Activated T-cell treated with anti-CD3 and anti-CD28 coated beads for 4 hours (primary cell): ENCODE measurements at places on chromosomes 1 and 21.

GRCh38 chr1:85334962-85335361 is 58.5 kb upstream of the BCL10 start:
- no peak for DNase-seq

DNA sequence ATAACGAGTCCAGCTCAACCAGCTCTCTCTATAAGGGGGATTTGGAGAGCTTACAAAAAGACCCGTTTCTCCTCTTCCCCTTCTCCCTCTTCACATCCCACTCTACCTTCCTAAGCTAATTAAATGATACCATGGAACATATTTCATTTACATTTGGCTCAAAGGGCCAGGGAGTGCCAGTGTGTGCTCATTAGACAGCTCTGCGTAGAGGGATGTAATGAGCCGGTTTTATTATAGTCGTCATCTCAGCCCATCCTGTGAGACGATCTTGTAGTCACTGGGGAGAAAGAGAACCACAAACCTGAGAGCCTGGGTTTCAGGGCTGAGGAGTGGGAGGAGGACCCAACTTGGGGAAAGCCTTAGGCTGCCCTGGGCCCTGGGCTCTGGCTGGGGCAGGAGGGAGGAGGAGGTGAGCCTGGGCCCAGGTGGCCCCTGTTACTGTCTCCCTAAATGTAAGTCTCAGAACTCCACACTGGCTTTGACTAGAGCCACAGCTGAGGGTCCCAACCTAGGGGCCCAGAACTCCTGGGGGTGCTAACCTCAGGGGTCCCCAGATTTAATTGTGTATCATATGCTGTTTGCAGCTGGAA is 354.6 kb downstream of the MATN1 start:
- DNase-seq = no peak

- no peak for DNase-seq
Measured at GRCh38 chr1:235397733-235398132, 30.5 kb downstream of the TBCE start.

DNA sequence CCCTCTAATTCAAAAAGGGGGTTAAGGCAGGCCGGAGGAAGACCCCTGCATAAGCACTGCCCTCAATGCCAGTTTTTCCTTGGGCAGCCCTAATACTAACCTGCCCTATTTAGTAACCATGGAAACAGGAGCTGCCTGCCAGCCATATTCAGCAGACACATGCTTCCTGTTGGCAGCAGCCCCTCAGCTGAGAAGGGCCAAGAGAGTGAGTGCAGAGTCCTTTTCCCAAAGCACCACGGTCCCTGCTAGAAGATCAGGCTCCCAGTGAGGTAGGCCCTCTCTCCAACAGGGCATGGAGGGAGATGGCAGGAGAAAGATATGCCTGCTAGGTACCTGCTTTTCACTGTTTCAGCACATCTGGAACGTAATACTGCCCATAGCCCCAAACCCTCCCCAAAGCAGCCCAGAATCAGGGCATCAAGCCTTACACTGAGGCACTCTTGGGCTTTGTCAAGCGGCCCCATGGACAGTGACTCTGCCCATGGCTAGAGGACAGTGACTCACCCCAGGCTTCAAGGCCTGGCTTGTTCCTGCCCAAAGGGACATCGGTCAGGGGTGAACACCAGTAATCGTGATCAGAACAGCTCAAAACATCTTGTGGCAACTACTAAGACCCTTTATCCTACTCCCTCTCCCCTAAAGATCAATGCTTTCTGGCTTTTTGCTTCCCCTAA is 64.5 kb downstream of the BCAR3 start:
- DNase-seq = no peak

DNA sequence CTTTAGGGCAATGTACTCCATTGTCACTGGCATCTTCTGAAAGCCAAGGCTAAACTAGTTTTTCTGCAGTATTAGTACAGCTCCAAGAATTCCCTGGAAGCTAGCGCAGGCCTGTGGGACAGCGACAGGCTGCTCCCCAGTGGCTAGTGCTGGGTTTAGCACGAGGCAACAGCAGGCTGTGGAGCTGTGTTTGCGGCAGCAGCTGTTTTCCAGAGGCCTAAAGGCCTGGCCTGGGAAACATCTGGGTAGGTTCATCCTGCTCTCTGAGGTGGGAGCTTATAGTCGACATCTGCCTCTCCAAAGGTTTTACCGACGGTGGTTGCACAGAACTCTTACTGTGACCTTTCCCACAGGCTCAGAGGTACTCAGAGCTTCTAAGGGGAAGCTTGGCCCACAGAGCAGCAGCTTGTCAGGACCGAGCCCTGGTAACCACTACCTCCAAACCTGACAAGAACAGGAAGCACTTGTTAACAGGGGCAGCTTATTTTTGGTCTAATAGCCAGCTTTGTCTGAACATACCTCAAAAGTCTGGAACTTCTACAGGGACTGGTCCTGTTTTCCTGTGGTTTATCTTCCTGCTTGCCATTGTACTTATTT is 17.2 kb downstream of the CC2D1B start:
- DNase-seq = no peak

DNA sequence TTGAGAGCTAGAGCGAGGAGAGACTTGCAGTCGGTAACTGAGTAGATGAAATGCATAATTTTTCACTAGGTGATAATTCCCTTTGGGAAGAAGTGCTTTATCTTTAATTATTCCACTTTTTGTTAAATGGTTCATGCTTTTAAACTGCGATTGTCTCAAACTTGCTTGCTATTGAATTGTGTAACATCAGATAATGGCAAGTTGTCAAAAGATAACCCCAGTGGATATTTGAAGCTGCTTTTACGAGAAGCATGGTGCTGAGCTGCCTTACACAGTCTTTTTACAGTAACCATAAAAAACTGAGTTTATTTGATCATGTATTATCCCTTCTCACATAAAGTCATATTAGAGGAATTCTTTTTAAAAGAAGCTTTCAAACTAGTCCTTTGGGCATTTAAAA is 30.2 kb downstream of the TMEM50B start:
- DNase-seq = no peak

GRCh38 chr21:15568516-15568915 is 161.3 kb upstream of the USP25 start:
- no peak for DNase-seq

DNA sequence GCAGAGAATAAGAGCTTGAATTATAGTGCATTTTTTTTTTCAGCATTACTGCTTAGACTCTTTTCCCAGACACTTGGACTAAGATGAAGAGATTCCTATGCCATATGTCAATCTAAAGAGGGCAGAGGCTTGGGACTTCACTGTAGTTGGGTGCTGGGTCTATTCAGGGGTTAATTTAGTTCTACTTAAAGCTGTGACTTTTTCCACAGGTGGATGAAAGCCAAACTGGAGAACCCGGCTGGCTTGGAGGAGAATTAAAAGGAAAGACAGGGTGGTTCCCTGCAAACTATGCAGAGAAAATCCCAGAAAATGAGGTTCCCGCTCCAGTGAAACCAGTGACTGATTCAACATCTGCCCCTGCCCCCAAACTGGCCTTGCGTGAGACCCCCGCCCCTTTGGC is 104.8 kb downstream of the ATP5PO start:
- no peak for DNase-seq

- no peak for DNase-seq
Measured at GRCh38 chr1:57483954-57484353, 60.1 kb upstream of the DAB1 start.

GRCh38 chr1:15384301-15384901 is 25.3 kb upstream of the EFHD2 start:
- no peak for DNase-seq

DNA sequence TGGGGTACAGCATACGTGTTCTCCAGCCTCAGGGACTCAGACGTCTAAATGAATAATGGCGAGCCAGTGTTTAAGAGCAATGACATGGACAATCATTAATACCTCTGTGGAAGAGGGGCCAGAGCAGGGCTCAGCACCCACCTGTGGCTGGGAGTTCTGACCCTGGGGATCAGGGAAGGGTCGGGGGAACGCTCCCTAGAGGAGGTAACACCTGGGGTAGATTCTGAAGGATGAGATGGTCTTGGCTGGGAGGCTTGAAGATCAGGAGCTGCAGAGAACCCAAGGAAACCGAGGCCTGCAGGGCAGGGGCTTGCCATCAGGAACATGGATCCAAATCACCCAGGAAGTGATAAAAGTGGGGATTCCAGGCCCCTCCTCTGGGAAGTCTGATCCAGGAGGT is 138.2 kb upstream of the RUNX3 start:
- DNase-seq = no peak

DNA sequence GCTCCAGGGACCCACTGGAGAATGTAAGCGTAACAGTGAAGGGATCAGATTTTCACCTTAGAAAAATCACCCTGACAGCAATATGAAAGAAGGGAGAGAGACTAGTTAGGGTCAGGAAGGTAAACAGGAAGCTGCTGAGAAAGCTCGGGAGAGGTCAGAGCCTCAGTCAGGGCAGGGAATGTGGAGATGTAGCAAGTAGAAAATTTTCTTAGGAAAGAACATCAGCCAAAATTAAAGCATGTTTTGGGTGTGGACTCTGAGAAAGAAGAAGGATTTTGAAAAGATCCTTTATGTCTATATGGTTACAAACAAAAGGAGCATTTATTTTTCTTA is 16.7 kb upstream of the ERICH3 start:
- no peak for DNase-seq

DNA sequence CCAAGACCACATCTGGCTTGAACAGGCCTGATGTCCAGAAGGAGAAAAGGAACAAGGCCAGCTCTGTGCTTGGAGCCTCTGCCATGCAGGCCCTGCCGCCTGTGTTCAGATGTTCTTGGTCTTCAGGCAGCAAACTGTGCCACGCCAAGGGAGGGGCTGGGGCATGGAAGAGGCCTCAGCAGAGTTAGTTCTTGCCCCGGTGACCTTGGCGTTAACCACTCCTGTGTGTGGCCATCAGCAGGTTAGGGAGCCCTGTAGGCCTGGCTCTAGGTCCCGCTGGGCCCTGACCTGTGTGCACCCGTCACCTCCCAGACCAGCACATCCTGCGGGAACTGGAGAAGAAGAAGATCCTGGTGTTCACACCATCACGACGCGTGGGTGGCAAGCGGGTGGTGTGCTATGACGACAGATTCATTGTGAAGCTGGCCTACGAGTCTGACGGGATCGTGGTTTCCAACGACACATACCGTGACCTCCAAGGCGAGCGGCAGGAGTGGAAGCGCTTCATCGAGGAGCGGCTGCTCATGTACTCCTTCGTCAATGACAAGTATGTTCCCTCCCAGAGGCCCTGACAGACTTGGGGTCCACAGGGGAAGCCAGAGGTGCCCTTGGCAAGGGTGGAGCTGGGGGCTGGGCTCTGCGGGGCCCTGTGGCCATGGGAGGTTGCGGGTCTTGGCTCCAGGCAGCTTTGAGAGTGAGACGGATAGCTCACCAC is 7.1 kb downstream of the ZC3H12A start:
- no peak for DNase-seq

DNA sequence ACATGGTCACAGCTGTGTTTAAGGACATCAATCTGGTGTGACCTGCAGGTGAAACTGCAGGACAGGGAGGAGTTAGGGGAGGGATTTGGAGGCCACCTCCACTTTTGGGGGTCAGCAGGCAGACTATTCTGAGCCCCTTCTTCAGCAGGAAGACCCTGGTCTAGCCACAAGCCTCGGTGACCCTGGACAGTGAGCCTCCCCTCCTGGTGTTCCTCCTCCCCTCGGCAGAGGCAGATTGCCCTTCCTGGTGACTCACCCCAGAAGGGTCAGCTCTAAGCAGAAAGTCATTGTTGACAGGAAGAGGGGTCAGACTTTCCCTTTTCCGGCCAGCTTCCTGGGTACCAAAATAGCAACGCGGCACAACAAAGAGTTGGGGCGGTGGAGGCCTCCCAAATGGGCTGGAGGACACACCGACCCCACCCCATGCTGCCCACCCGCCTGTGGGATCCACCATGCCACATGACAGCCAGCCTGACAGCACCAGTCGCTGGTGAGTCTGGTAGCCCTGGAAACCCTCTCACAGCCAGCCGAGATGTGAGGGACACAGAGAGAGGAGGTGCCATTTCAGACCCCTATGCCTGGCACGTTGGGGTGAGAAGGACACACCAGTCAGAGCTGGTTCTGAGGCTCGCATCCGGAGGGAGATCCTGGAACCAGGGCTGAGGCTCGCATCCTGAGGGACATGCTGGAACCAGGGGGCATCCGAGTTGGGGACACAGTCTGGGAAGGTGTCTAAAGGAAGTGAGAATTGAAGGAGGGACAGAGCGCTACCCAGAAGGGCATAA is 14.7 kb upstream of the CSF1 start:
- no peak for DNase-seq

GRCh38 chr1:81208441-81208840 is 592.3 kb upstream of the ADGRL2 start:
- DNase-seq = no peak

DNA sequence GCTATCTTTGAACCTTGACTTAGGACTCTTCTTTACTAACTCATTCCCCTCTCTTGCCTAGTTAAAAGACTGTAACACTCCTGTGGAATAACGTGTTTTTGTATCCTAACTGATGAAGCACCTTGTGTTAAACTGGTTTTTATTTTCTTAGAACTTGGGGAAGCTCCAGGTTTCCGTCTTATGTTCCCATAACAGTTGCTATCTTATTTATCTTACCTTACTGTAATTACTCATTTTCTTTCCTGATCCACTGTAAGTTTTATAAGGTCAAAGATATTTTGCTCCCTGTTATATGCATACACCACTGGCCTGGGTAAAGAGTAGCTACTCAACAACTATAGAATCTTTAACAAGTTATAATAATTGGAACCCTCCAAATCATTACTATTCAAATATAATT is 43.1 kb downstream of the RPL5 start:
- no peak for DNase-seq

DNA sequence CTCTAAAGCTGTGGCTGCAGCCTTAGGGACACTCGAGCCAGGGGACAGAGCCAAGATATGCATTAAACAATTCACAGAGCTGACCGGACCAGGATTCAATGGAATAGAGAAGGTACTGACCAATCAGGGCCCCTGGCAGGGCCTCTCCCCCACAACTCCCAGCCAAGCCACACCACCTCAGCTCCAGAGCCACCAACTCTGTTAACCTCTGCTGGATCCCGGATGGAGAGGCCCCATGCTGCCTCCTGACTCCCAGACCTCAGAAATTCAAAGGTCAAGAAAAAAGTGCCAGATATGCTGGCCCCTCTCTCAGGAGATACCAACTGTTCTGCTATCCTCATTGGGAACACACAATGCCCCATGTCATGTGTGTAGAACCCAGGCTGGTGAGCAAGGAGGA is 62.1 kb downstream of the CD46 start:
- no peak for DNase-seq

DNA sequence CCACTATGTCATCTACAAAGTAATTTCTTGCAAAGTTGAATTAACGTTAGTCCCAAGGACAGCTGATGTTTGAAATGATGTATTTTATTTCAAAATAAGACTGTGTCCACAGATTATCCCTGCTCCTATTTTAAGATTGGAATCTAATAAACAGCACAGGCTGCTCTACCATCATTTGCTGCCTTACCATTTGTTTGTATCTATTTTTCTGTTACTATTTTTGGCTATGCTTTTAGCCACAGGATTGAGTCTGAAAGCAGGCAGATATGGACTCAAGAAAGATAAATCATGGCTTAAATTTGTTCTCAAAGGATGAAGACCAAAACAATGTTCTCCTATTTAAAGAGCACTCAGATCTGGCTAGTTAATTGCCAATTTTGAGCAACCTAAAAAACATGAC is 105.3 kb downstream of the RGS2 start:
- DNase-seq = no peak
